ENCODE measurements at places on chromosomes 7 and 10.

DNA sequence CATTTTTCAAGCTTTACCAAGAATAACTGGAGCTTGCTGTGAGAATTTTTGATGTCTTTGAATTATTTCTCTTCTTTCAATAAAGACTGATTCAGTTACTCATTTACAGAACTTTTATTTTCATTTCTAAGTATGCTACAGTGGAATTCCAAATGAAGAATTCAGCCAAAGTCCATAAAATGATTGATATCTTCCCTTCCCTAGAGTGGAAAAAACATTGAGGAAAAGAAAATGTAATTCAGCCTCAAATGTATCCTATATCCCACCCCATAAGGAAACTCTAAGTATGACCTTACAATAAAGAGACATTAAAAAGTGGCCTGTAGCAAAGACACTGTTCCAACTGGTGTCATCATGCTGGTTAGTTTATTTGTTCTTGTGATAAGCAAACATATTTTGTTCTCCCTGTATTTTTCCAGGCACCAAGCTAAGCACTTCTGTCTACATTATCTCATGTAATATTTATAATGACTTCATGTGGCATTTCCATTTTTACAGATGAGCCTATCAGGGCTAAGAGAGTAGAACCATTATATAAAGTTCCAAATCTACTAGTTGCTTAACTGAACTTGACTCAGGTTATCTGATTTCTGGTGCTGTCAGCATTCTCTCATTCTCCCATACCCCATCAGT lies 450.4 kb downstream of the NEBL start:
- no peak for DNase-seq

DNA sequence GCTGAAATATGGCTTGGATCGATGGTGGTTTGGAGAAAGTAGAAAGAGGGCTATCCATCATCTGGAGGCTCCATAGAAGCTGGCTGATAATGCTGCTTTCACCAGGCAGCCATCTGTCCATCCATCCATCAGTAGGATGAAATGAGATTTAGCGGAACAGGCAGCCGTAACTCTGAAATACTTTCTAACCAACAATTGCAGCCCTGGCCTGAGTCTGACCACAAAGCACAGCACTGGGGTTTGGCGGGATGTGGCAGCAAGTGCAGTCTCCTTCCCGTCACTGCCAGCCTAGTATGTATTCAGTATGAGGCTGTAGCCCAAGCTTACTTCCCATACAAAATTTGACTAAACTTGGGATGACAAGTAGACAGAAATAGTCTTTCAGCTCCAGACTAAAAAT lies 38.0 kb downstream of the R3HCC1L start:
- no peak for DNase-seq

DNA sequence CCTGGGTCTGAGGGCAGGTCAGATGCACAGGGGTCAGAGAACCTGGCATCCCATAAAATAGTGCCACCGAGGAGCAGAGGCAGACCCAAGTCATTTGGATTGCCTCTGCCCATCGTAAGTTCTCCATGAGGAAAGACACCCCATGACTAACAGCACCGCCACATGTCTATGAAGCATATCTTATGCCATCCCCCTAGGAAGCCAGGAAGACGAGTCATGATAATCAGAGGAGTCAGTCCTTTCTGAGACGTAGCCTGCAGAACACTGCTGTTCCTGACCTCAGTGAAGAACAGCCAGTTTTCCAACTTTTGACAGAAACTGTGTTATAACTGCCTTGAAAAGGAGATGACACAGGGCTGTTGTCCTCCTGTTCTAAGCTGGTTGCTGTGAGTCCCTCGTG lies 51.2 kb downstream of the INSYN2A start:
- DNase-seq, result no peak

DNA sequence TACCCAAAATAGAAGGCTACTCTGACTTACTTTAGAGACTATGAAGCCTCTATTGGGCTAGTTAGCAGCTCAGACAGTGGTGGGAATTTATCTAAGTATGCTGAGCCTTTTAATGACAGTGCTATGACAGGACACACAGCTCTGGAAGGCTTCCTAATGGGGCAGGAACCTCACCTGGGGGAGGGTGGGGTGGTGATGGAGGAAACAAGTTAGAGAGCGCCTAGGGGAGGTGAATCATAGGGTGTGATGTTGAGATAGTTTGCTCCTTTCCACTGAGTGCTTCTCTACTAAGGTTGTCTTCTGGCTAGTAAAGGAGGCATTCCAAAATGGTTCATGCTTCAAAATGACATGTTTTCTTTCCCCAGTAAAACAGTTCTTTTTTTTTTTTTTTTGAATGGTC lies 42.1 kb downstream of the PPP1R9A start:
- no peak for DNase-seq

DNA sequence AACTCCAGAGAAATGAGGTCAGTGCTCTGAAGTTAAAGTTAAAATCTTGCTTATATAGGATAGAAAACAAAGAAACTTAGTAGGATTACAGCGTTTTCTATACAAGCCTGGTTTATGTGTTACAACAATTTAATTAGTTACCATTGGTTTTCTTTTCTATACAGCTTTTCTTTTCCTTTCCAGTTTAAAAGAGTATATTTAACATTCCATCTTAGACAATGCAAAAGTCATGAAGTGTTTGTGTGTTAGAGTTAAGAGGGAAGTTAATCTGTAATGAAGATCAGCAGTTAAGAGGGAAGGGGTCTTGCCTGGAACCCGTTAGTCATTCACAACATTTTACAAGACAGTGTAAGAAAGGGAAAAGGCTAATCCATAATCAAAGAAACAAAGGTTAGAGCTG lies 338.3 kb downstream of the OTUD1 start:
- no peak for DNase-seq

DNA sequence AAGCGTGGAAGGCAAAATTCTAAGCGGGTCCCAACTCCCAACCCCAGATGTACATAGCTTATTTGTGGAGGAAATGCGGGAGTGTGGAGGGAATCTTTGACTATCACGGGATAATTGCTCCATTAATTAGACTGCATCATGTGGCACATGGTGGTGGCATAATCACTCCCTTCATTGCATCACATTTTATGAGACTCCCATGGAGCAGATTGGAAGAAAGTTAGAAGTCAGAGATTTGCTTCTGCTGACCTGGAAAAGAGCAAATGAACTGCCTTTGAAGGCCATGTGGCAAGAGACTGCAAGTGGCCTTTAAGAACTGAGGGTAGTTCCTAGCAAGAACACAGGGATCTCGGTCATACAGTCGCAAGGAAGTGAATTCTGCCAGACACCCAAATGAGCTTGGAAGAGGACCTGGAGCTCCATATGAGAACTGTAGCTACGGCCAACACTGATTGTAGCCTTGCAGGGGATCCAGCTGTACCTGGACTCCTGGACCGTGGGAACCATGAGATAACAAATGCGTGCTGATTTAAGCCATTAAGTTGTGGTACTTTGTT lies 37.1 kb upstream of the ITGB1 start:
- DNase-seq, result no peak

DNA sequence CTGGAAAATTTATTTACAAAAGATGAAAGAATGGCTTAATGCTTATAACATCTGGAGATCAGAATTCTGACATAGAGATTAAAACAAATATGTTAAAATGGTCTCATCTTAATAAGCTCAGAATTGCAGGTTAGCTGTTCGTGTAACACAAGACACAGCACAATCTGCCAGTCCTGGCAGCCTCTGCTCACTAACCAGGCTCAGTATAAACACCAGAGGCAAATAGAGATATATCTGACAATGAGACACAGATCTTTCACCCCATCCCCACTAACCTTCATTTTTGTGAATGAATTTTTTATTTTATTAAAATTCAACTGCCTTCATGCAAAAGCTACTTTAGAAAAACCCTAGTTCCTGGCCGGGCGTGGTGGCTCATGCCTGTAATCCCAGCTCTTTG lies 51.8 kb downstream of the RELN start:
- DNase-seq, result no peak

GRCh38 chr7:129332254-129333035 lies 101.8 kb upstream of the STRIP2 start:
- DNase-seq, result no peak

DNA sequence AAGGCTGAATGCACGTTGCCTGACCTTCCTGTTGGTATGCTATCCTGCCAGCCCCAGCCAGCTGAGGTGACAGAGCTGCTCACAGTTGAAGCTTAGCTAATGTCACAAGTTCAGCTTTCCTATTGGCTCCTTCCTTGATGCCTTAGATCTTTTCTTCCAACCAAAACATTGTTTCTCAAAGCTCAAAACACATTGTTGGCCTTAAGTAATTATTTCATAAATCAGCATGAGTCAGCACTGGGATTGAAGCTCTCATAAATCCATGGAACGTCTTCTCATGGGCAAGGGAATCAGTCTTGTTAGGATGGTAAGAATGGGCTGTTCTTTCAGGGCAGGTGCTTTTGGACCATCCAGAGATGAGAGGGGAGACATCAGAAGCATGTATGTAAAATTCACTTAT lies 128.1 kb upstream of the SAMD8 start:
- no peak for DNase-seq

GRCh38 chr10:17873946-17874345 lies 64.8 kb downstream of the MRC1 start:
- no peak for DNase-seq

DNA sequence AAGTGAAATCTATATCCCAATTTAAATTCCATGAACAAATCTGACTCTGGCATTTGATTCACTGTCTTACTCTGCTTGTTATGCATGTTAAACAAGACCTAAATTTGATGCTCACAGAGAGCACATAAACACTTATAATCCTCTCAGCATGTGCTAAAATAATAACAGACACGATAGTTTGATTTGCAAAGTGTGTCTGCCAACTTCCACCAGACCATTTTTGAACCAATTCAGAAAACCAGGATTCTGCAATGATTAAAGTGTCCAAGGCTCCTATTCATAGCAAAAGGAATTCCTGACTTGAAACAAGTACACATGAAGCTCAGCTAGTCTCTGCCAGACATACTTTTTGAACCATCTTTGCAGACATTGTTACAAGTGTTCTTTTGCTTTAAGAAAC lies 11.2 kb downstream of the RBM20 start:
- DNase-seq, result no peak

- DNase-seq, result no peak
Observed at GRCh38 chr10:63128443-63128842, 4.7 kb upstream of the NRBF2 start.

DNA sequence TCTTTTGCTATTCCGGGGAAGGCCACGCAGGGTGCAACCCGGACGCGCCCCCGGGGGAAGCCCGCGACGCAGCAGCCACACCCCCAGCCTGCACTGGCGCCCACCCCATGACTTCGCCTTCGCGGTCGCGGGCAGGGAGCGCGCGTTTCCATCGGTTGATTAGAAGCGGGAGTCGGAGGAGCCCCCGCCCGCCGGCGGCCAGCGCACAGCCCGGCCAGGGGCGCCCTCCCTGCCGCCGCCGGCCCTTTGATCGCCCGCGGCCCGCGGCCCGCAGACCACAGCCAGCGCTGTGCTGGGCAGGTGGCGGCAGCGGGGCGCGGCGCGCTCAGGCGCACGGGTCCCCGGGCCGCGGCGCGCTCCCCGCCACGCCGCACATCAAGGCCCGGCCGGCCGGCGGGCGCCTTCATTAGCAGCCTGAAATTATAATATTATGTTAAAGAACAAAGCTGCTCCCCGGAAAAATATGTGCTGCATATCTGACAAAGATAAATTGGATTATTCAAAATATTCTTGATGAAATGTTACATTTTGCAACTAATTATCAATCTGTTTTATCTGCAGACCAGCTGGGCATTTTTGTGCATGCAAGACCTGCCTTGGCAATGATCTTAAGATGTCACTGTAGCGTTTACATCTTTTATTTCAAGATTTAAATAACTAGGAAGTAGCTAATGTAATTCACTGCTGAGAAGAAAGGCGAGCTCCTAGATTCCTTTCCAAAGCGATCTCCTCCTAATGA lies 160.7 kb upstream of the MKI67 start:
- DNase-seq, result no peak

DNA sequence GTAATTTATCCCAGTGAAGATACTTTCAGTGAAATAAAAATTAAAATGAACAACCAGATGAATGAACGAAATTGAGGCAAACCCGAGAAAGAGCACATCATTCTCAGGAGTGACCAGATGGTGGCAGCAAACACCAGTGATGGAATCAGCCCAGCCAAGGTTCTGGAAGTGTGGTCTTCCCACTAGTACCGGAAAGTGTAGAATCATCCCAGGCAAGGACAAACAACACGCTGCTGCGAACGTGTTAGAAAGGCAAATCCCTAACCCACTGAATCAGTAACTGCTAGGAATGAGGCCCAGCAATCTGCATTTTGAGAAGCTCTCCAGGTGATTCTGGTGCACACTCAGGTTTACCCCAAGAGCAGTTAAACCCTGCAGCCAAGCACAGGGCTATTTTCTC lies 15.5 kb upstream of the SLC18A3 start:
- peak; percentile 15 for DNase-seq

GRCh38 chr7:68269405-68269804 lies 1272.8 kb downstream of the TYW1 start:
- no peak for DNase-seq

- no peak for DNase-seq
Observed at GRCh38 chr10:78194050-78194449, 160.4 kb downstream of the RPS24 start.

DNA sequence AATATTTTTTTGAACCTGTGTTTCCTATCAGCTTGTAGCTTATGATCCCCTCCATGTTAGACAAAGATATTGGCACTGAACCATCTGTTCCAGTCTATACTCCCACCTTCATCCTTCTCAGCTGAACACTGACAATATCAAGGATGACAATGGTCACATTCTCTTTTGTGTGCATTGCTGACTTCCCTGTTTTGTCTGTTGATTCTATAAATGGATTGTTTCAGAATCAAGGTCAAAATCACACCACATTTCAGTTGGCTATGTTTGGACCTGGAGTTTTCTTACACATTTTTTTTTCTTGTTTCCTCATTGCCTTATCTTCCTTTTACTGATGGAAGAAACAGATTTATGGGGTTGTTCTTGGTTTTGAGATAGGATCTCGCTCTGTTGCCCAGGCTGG lies 11.3 kb upstream of the SMURF1 start:
- no peak for DNase-seq

- DNase-seq, result no peak
Observed at GRCh38 chr7:77308792-77309191, 107.4 kb downstream of the GSAP start.

- DNase-seq, result no peak
Observed at GRCh38 chr7:1739593-1739992, 69.5 kb downstream of the ELFN1 start.

- DNase-seq, result no peak
Observed at GRCh38 chr7:70619130-70619529, 512.8 kb upstream of the GALNT17 start.

GRCh38 chr10:17199351-17199804 lies 2.1 kb downstream of the TRDMT1 start:
- no peak for DNase-seq

DNA sequence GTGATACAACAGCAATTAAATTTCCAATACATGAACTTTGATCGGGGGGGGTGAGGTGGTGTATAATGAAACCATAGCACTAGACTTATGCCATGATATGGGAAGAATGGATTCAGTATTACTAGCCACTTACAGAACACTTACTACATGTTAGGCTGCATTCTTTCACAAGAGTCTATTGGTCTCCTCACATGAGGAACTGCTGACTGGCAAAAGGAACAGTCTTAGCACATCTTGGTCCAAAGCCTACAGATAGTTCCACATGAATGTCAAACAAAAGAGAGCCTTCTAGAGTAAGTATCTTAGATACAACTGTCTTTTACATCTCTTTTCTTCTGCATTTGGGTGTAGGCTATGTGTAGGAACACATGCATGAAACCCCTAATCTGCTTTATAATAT lies 115.9 kb upstream of the DNAJB12 start:
- no peak for DNase-seq
